ENCODE measurements at places on chromosomes 7 and 10.
A peak's percentile ranks its signal among the peaks of the same experiment; 100 is the strongest.

GRCh38 chr10:122549636-122550035 is 10.9 kb upstream of the DMBT1 start:
- DNase-seq: no peak

GRCh38 chr10:22464966-22465629 is 119.8 kb downstream of the SPAG6 start:
- no peak for DNase-seq

- DNase-seq: no peak
These were observed 116.8 kb downstream of the ITIH5 start for GRCh38 chr10:7550013-7550412.

DNA sequence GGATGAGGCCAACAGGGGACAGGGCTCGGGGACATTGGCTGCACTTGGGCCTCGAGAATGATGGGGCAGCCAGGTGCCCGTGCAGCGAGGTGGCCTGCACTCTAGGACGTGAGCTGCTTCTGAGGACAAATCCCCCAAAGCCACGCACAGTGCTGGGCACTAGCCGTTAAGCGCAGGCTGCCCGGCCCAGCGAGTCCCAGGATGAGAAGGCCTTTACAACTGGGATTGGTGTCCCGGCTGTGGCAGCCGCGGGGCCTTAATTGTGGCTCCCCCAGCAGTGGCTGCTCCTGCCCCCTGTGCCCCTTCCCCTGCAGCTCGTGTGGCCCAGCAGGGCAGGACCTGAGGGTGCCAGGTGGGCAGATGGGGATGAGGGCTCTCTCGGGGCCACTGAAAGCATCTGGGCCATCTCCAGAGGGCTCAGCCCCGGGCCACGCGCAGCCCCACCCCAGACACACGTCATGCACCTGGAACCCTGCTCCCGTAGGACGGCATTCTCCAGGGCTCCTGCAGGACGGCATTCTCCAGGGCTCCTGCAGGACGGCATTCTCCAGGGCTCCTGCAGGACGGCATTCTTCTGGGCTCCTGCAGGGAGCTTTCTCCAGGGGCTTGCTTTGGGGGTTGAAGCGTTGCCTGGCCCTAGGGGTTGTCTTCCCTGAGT is 6.6 kb downstream of the PWWP2B start:
- DNase-seq: no peak

DNA sequence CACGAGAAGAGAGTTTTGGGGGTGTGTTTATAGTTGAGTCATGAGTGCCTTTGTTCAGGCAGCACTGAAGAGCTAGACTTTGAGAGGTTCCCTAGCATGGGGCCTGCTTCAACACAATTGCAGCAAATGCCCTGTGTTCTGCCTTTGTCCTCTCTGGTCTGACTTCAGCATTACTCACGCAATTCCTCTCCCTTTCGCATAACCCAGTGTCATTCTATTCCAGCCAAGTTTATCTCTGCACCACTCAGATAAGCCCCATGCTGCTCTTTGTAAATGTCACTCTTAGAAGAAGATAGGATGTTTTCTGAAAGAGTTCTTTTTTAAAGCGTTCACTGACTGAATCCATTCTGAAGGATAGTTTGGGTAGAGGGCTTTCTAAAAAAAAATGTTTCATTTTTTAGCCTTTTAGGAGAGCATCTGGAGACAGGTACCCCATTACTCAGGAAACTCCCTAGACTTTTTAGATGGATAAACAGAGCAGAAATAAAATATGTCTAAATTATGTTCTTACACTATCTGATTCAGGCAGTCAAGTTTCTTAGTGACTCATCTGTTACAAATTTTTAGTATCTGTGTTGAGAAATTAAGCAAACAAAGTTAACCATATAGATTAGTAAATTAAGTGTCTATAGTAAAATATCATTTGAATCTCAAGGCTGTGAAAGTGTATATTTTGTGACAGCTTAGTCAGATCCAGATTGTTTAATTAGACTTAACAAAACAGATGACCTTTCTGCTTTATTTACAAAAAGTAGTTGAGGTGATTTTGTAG is 318.5 kb downstream of the GPR158 start:
- no peak for DNase-seq

GRCh38 chr10:70602665-70603448 is at the start of gene PRF1:
Gene PRF1 (minus strand): TSS chr10:70602741. CDS start chr10:70600902, 1,839 bp downstream.
- DNase-seq: peak; percentile 84

GRCh38 chr7:54932818-54933543 is 85.8 kb upstream of the EGFR start:
- DNase-seq: no peak

DNA sequence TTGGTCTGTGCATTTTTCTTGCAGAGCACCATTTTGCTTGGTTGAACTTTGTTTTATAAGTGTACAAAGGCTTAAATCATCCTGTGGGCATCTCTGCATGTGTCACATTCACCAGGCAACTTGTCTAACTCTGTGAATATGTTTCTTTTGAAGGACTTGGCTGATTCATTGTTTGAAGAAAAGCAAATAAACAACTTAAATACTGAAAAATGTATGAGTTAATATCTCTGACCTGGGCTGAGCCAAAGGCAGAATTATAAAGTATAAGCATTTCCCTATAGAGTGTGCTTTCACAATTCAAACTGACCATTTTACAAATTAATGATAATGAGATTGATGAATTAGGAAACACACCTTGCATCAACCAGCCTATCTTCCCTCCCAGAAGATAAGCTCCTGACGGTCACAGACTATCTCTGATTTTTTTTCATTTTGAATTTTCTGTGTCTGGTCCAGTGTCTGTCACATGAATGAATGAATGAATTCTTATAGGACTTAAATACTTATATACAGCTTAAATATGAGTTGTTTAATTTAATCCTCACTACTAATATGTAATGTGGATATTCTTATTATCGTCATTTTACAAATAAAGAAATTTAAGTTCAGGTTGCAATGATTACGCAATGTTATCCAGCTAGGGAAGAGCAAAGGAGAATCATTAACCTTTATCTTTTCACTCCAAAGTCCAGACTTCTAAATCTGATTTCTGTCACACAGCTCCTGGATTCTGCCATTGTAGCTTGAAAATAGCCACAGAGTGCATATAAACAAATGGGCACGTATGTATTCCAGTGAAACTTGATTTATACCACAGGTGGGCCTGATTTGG is 182.0 kb upstream of the PHYHIPL start:
- no peak for DNase-seq

DNA sequence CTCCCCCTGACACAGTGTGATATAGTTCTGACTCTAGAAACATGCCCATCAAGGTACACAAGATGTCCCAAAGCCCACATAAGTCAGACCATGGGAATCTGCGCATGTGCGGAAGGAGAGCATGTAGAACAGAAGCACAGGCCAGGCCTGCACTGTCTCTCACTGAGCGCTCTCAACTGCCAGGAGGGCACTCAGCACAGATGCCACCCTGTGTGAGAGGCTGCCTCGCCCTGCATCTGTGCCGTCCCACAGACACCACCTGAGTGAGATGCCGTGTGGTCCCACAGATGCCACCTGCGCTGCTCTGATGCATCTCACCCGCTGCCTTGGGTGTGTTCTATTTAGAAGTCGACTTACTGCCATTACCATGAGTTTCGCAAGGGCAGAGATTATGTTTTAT is 98.4 kb downstream of the VOPP1 start:
- DNase-seq: no peak

- DNase-seq: no peak
These were observed 19.5 kb upstream of the PDE1C start for GRCh38 chr7:32089678-32090077.

DNA sequence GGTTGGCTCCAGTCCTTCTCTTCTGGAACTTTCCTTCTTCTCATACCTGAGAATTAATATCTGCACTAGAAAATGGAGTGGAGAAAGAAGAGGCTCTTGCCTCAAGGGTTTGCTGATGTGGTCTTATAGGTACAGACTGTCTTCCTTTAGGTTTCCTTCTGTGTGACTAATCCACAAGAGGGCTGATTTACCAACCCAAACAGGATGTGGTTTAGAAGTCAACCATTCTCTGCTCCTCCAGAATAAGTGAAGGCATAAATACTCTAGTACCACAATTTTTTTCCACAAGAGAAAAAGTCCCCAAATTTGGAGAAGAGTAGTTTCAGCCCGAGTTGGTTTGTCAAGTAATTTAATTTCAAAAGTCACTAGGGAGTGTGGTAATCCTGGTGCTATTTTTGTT is 85.8 kb downstream of the NRP1 start:
- peak; percentile 10 for DNase-seq

DNA sequence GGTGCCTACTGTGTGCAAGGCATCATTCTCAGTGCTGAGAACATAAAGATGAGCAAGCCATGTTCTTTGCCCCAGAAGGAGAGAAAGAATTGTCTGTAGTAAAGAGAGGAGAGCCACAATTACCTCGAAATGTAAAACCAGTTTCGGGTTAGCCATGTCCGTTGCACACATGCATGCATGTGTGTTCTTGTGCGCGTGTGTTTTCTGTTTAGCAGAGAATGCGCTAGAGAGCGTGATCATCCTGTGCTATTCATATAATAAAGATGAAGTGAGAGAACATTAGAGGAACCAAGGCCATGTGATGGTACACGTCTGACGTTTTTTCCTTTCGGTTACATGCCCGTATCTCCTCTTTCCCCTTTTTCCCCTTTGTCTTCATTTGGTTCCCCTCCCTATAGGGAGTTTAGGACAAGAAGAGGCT is 158.2 kb downstream of the CELF2 start:
- peak; percentile 28 for DNase-seq

- peak; percentile 37 for DNase-seq
These were observed 143.5 kb downstream of the PIP4K2A start for GRCh38 chr10:22570733-22571430.

- no peak for DNase-seq
These were observed 84.1 kb upstream of the LRRC4 start for GRCh38 chr7:128115336-128115820.

GRCh38 chr10:122435212-122435827 is 19.1 kb upstream of the ARMS2 start:
- peak; percentile 16 for DNase-seq

DNA sequence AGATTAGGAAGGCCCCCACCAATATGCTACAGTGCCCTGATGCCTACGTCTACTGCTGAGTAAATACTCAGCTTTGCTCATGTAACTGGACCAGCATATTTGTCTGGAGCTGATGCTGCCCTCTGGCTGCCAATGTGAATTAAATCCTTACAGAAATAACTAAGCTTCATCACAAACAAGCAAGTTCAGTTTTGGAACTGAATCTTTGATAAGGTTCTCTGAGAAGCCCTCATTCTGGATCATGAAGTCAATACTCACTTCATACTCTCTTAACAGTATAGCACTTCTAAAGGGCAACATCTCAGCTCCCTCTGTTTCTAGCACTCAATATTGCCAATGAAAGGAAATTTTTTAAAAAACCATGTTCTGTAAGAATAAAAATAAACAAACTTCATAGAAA is 246.7 kb downstream of the ETV1 start:
- DNase-seq: no peak

- no peak for DNase-seq
These were observed 653.1 kb upstream of the C7orf33 start for GRCh38 chr7:147937428-147937827.

GRCh38 chr10:82821043-82821442 is 946.0 kb downstream of the NRG3 start:
- DNase-seq: no peak

GRCh38 chr10:62919776-62920175 is 103.6 kb upstream of the EGR2 start:
- DNase-seq: no peak

GRCh38 chr10:6145166-6145987 is 56.5 kb downstream of the RBM17 start:
- DNase-seq: no peak

DNA sequence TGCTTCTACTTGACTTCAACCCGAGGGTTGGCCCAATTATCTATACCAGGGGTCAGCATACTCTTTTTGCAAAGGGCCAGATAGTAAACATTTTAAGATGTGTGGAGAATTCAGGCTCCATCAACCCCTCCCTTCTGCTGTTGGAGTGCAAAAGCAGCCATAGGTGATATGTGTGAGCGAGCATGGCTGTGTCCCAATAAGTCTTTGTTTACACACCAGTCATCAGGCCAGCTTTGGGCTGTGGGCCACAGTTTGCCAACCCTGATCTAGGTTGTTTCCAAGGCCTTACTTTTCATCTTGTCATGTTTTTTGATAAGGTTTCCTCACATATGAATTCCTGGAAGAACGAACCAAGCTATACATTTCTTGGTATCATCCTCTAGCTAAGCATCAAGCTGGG is 136.9 kb upstream of the VIPR2 start:
- DNase-seq: no peak

- no peak for DNase-seq
These were observed 735.0 kb upstream of the ZWINT start for GRCh38 chr10:57096044-57096443.

- no peak for DNase-seq
These were observed 36.0 kb downstream of the SPAG6 start for GRCh38 chr10:22381262-22381661.

DNA sequence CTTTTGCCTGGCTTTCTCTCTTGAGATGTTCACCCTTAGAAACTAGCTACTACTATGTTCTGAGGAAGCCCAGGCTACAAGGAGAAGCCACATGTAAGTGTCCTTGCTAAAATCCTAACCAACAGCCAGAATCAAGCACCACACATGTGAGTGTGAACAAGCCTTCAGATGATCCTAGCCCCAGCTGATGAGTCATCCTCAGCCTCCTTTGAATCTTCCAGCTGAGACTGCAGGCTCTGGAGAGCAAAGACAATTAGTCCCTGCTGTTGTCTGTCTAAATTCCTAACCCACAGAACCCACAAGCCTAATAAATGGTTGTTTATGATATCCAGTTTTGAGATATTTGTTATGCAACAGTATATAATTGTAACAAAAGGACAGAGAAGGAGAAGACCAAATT is 92.8 kb upstream of the TAC1 start:
- no peak for DNase-seq

DNA sequence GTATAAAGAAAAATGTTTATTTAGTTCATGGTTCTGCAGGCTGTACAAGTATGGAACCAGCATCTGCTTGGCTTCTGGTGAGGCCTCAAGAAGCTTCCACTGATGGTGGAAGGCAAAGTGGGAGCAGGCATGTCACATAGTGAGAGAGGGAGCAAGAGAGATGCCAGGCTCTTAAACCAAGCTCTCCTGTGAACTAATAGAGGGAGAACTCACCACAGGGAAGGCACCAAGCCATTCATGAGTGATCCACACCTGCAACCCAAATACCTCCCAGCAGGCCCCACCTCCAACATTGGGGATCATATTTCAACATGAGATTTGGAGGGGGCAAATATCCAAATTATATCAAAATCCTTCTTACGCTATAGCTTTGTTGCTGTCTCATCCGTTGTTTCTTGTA is 113.1 kb downstream of the CPED1 start:
- DNase-seq: no peak

GRCh38 chr7:43112459-43112940 is at the start of gene HECW1:
Gene HECW1 (plus strand): TSS chr7:43112647. CDS start chr7:43243906, 131,259 bp downstream.
- DNase-seq: no peak

- DNase-seq: no peak
These were observed 7.4 kb downstream of the PRPS1L1 start for GRCh38 chr7:18020138-18020715.

DNA sequence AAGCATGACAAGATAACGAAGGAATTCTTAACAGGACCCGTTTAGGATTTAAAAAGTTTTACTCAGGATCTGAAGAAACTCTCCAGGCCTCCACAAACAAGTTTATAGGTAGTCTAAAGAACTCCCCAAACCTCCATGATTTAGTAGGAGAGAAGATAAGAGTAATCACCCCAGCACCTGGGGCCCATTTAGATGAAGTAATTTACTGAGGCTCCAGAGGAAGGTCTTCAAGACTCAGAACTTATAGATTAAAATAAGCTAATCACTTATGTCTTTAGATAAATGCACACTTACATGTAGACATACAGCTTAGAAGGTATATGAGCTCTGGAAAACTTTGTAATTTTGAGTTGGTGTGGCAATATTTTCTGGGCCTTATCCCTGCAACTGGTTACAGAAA is 123.8 kb downstream of the HBP1 start:
- no peak for DNase-seq

GRCh38 chr10:98338318-98338717 is 70.3 kb upstream of the LOXL4 start:
- no peak for DNase-seq
